Natural killer cell (primary cell): ENCODE measurements at places on chromosomes 7 and 10.

DNA sequence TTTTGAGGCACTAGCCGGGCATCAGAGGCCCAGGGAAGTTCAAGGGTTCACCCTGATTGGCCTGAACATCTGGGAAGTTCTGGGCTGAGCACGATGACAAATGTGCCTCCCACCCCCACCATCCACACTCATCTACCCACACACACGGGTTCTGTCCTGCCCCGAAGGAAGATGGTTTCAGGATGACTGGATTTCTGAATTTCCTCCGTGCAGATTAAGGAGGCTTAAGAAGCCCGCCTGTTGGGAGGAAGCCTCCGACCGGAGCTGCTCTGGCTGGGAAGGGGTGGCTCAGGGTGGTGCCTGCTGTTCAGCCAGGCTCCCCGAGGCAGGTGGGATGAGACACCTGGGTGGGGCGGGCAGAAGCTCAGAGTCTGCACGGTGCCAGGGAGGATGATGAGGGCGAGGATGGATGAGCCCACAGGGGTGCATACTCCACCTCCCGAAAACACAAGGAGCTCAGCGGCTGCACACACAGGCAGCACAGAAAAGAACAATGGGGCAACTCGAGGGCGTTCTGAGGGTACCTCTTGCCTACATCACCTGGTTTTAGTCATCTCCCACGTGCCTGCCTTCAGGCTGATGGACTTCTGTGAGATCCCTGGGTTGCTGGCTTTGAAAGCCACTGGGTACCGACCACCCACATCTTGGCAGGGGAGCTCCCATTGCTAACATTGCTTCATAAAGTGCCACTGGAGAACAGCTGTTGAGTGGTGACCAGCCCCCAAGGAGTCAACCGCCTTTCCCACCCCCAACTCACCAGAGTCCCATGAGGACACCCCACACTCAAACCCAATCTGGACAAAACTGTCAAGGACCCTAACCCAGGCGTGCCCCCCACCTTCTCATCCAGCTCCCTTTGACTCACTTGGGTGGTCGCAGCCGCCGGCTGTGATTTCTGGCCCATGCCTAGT is 41.2 kb downstream of the CALML3 start:
- H3K4me1 ChIP-seq = peaks cover 12% of the 10 kb centered on the region
- no peak overlapping the region for H3K4me3 ChIP-seq
- DNase-seq = no peak
- H3K27me3 ChIP-seq = no peaks in the 10 kb centered on the region
- no peak overlapping the region for H3K27ac ChIP-seq

DNA sequence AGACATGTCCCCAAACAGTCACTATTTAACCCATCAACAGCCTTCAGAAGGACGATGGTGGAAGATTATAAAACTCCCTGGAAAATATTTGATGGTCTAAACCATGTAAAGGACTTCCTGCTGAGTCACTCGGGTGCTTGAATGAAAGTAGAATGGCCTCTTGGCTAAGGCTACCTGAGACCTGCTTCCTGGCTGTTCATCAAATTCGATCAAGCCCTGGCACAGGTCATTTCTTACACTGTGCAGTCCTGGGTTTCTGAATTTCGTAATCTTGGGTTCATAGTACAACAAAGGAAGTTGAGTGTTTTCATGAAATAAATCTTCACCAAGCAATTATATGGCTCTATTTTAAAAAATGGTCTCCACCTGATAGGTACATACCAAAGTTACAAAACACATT is 260.3 kb upstream of the RNF32 start:
- no peak overlapping the region for H3K4me3 ChIP-seq
- no peak overlapping the region for H3K27ac ChIP-seq
- no peak for DNase-seq
- no peaks in the 10 kb centered on the region for H3K4me1 ChIP-seq
- peaks cover 2% of the 10 kb centered on the region for H3K27me3 ChIP-seq
- no peaks in the 10 kb centered on the region for H3K36me3 ChIP-seq

- H3K27ac ChIP-seq = no peak overlapping the region
- H3K36me3 ChIP-seq = no peaks in the 10 kb centered on the region
- no peaks in the 10 kb centered on the region for H3K4me1 ChIP-seq
- H3K4me3 ChIP-seq = no peak overlapping the region
- H3K27me3 ChIP-seq = peaks cover 4% of the 10 kb centered on the region
- peak; percentile 74 for DNase-seq
Observed at GRCh38 chr10:30002426-30003266, 56.7 kb downstream of the JCAD start.

GRCh38 chr7:14507617-14508016 is 394.9 kb downstream of the DGKB start:
- no peak overlapping the region for H3K27ac ChIP-seq
- no peak for DNase-seq
- H3K4me3 ChIP-seq = no peak overlapping the region
- H3K4me1 ChIP-seq = no peaks in the 10 kb centered on the region
- no peaks in the 10 kb centered on the region for H3K36me3 ChIP-seq

GRCh38 chr10:95605163-95605562 is 44.0 kb upstream of the SORBS1 start:
- no peak for DNase-seq
- peaks cover 30% of the 10 kb centered on the region for H3K36me3 ChIP-seq
- no peaks in the 10 kb centered on the region for H3K27me3 ChIP-seq
- no peak overlapping the region for H3K27ac ChIP-seq
- no peak overlapping the region for H3K4me3 ChIP-seq
- no peaks in the 10 kb centered on the region for H3K4me1 ChIP-seq

DNA sequence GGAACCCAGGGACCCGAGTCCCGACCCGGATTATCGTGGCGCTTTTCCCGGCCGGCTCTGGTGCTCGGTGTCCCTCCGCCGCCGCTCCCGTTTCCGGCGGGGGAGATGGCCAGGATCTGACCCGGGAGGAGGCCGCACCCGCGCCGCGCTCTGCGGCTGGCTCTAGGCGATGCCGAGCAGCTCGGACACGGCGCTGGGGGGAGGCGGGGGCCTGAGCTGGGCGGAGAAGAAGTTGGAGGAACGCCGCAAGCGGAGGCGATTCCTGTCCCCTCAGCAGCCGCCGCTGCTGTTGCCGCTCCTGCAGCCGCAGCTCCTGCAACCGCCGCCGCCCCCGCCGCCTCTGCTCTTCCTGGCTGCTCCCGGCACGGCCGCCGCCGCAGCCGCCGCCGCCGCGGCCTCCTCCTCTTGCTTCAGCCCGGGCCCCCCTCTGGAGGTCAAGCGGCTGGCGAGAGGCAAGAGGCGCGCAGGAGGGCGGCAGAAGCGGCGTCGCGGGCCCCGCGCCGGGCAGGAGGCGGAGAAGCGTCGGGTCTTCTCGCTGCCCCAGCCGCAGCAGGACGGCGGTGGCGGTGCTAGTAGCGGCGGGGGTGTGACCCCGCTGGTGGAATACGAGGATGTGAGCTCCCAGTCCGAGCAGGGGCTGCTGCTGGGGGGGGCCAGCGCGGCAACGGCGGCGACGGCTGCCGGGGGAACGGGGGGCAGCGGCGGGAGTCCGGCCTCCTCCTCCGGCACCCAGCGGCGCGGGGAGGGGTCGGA is 593 bp downstream of the CDK13 start:
- peak overlapping the region; percentile 99 for H3K27ac ChIP-seq
- H3K36me3 ChIP-seq = no peaks in the 10 kb centered on the region
- peaks cover 14% of the 10 kb centered on the region for H3K4me1 ChIP-seq
- peak; percentile 54 for DNase-seq
- H3K27me3 ChIP-seq = no peaks in the 10 kb centered on the region

DNA sequence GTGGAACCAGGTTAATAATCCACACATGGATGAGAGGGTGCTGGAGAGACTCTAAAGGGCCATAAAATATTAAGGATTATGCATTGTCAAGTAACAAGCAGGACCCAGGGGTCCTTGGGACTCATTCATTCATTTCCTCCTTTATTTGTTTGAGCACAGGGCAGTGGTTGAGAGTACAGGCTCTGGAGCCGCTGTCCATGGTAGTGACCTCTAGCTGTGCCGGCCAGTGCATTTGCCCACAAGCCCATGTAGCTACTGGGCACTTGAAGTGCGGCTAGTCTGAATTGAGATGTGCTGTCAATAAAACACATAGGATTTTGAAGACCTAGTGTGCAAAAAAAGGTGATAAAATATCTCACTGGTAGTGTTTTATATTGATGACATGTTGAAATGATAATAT is 137.6 kb downstream of the C10orf105 start:
- no peaks in the 10 kb centered on the region for H3K4me1 ChIP-seq
- no peak overlapping the region for H3K27ac ChIP-seq
- H3K36me3 ChIP-seq = no peaks in the 10 kb centered on the region
- DNase-seq = no peak
- no peaks in the 10 kb centered on the region for H3K27me3 ChIP-seq
- no peak overlapping the region for H3K4me3 ChIP-seq

DNA sequence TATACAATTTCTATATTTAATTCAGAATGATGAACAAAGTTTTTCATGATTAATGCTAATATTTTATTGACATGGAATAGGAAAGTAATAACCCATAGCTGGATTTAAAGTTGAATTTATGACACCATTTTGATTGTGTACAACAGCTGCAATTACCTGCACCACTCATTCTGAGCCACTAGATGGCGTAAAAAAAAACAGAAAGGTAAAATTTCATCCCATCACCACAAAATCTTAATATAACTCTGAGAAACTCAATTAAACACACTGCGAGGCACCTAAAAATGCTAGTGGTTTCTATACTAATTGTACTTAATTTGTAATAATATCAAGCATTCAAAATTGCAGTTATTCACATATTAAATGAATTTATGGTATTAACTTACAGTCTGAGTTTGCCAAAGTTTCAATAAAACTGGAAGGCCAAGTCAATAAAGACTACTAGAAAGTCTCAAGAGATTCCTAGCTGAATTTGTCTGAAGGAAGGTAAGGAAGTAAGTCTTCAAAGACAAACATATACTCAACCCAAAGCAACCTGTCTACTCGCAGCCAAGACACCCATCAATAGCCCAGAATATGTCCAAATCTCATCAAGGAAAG is 182.5 kb downstream of the SKAP2 start:
- H3K4me3 ChIP-seq = no peak overlapping the region
- no peaks in the 10 kb centered on the region for H3K4me1 ChIP-seq
- no peaks in the 10 kb centered on the region for H3K27me3 ChIP-seq
- no peak for DNase-seq
- no peak overlapping the region for H3K27ac ChIP-seq
- H3K36me3 ChIP-seq = no peaks in the 10 kb centered on the region

DNA sequence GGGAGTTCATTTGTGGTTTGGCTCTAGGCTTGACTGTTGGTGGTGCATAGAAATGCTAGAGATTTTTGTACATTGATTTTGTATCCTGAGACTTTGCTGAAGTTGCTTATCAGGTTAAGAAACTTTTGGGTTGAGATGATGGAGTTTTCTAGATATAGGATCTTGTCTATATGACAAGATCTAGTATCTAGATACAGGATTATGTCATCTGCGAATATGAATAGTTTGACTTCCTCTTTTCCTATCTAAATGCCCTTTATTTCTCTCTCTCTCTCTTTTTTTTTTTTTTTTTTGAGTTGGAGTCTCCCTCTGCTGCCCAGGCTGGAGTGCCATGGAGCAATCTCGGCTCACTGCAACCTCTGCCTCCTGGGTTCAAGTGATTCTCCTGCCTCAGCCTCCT is 62.9 kb downstream of the MGAM2 start:
- no peaks in the 10 kb centered on the region for H3K4me1 ChIP-seq
- no peaks in the 10 kb centered on the region for H3K36me3 ChIP-seq
- H3K4me3 ChIP-seq = no peak overlapping the region
- DNase-seq = no peak
- H3K27me3 ChIP-seq = no peaks in the 10 kb centered on the region

DNA sequence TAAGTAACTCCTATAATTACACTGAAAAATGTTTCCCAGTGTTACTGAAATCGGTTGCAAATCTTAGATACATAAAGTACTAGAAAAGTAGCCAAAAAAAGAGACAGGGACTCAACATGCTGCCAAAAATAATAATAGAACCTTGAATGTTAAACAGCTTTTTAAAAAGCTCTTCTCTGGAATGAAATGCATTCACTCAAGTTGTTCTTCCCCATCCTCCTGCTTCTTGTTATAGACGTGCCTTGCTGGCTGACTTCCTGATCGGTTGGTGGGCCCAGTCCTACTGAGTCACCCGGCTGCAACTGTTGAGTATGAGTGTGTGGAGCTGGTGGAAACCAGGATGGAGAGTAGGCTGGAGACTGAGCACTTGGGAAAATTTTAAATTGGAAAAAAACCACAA is 30.6 kb upstream of the RAPGEF5 start:
- H3K27me3 ChIP-seq = no peaks in the 10 kb centered on the region
- no peaks in the 10 kb centered on the region for H3K4me1 ChIP-seq
- DNase-seq = no peak
- no peak overlapping the region for H3K27ac ChIP-seq
- no peaks in the 10 kb centered on the region for H3K36me3 ChIP-seq
- no peak overlapping the region for H3K4me3 ChIP-seq

- no peak for DNase-seq
- H3K27me3 ChIP-seq = no peaks in the 10 kb centered on the region
- H3K27ac ChIP-seq = no peak overlapping the region
Observed at GRCh38 chr7:48887500-48887899, 36.8 kb upstream of the CDC14C start.

- DNase-seq = no peak
- peaks cover 11% of the 10 kb centered on the region for H3K4me1 ChIP-seq
- H3K36me3 ChIP-seq = no peaks in the 10 kb centered on the region
- H3K4me3 ChIP-seq = no peak overlapping the region
- no peak overlapping the region for H3K27ac ChIP-seq
Observed at GRCh38 chr7:111529507-111530355, 32.6 kb downstream of the IMMP2L start.

GRCh38 chr10:79944428-79945395 is 4.2 kb downstream of the SFTPD start:
- H3K4me1 ChIP-seq = peaks cover 6% of the 10 kb centered on the region
- no peak overlapping the region for H3K27ac ChIP-seq
- H3K27me3 ChIP-seq = no peaks in the 10 kb centered on the region
- no peak overlapping the region for H3K4me3 ChIP-seq
- H3K36me3 ChIP-seq = no peaks in the 10 kb centered on the region
- no peak for DNase-seq

- H3K4me3 ChIP-seq = no peak overlapping the region
- no peak overlapping the region for H3K27ac ChIP-seq
- DNase-seq = no peak
Observed at GRCh38 chr7:136976504-136977251, 108.2 kb downstream of the CHRM2 start.

DNA sequence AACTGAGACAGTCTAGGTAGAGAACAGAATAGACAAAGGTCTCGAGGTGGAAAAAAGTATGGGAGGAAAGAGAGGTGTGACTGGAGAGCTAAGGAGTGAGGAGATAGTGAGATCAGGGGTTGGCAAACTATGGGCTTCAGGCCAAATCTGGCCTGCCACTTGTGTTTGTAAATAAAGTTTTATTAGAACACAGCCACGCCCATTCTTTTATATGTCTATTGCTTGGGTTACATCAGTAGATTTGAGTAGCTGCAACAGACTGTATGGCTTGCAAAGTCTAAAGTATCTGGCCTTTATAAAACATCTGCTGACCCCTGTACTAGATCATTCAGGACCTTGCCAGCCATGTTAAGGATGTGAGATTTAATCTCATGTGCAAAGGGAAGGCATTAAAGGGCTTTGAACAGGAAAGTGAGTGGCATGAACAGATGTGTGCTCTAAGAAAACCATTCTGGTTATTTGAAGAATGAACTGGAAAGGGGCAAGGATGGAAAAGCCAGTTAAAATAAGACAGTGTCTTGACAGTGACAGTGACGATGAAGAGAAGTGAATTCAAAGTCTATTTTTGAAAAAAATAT is 240.3 kb downstream of the RNLS start:
- no peaks in the 10 kb centered on the region for H3K4me1 ChIP-seq
- no peak overlapping the region for H3K27ac ChIP-seq
- no peaks in the 10 kb centered on the region for H3K27me3 ChIP-seq
- H3K4me3 ChIP-seq = no peak overlapping the region
- DNase-seq = no peak

GRCh38 chr7:16661924-16662323 is 15.9 kb downstream of the BZW2 start:
- H3K36me3 ChIP-seq = peaks cover 4% of the 10 kb centered on the region
- H3K27ac ChIP-seq = no peak overlapping the region
- H3K27me3 ChIP-seq = no peaks in the 10 kb centered on the region
- DNase-seq = no peak
